ENCODE measurements at places on chromosomes 7 and 10.
A peak's percentile ranks its signal among the peaks of the same experiment; 100 is the strongest.

DNA sequence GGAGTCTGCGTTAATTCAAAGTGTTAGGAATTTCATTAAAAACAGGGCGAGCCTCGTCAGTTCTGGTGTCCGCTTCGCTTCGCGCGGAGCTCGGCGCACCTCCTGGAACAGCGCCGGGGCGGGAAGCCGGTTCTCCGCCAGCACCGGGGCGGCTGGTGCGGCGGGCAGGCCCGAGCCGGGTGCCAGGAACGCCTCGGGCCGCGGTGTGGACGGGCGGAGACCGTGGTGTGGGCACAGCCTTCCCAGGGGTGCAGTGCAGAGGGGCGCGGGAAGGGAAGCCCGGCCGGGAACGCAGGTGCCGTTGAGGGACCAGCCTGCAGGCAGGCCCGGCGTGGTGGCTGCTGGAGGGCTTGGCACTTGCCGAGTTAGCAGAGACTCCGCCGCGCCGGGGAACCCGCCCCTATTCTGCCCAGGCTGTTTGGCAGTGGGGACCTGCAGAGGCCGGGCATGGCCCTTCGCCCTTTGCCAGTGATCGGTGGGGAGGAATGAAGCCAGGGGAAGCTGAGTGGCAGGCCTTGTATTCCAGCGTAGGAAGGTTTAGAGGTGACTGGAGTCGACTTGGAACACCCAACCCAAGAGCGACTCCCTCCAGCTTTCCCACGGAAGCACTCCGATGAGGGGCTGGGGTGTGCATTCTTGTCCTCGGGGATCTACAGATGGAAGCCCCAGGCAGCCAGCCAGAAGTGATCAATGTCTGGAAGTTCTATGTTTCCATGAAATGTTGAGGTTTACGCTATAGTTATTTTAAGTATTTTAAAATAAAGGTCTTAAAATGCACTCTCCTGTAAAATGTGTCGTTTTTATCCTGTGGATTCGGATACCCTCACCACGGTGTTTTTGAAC, 945 bp upstream of the RHEB start:
- DNase-seq = no peak

GRCh38 chr7:104040666-104041065, 51.2 kb upstream of the RELN start:
- DNase-seq = no peak

DNA sequence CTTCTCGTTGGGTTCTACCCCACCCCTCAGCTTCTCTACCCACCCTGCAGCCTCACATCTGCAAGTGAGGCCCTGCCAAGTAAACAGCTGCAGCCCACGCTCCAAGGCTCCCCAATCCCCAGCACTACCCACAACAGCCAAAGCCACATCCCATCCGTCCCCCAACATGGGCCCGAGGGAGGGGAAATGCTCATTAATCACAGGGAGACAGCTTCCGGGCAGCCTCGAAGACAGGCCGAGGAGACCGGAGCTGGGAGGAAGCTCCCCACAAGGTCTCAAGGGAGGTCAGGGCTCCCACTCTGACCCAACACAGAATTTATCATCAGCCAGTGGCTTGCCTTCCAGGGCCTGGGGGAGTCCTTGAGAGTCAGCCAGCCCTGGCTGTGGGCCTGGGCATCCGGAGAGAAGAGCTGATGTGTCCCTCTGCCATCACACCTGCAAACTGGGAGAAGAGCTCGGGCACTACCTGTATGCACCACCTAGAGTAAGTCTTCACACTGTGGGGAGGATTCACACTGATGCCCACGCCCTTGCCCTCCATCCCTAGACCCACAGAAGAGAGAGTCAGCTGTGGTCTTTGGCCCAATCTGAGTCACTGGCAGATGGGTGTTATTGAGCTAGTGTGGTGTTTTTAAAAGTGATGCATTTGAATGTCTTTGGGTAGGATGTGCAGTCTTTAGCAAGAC, 115.5 kb upstream of the ZMIZ1 start:
- DNase-seq = no peak

DNA sequence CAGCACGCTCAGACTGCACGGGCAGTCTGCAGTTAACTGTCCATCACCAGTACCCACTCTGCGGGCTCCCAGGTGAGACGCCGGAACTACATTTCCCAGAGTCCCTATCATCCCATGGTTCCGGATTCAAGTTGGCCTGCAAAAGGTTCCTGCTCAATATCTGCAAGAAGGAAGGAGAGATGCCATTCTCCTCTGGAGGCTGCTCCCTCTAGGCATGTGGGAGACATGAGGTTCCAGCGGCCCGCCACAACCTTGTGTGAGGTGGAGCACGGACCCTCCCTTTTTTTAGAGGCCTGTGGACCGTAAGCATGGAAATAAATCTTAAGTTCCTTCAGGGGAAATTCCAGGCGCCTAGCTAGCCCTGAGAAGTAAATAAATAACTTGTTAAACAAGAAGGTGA, 29.7 kb downstream of the NUP42 start:
- no peak for DNase-seq

DNA sequence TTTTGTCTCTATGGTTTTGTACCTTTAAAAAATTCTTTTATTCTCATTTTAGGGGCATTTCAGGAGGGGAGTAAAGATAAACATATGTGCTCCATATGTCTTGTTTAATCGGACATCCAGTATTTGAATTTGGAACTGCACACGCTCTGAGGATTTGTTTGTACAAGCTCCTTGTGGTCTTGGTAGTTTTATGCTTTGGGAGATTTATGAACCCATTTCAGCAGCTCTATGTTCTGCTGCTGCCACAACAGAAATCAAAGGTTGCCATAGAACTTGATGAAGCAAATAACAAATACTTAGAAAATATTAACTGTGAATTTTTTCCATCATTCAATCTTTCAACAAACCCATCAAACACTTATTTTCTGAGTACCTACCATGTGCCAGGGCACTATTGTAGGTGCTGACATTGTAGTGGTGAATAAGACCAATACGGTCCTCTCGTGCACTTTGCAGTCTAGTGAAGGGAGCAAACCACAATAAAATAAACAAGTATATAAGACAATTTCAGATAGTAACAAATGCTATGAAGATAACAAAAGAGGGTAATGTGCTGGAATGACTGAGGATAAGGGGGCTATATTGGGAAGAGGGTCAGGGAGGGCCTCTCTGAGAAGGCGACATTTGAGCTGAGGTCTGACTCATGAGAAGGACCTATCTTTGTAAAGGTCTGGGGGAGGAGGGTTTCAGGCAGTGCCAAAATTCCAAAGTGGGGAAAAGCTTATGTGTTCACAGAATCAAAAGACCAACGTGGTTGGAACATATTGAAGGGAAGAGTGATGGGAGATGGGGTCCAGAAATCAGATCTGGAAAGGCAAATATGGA, 30.4 kb downstream of the MYPN start:
- peak; percentile 51 for DNase-seq

GRCh38 chr7:130793855-130794618, 60.0 kb upstream of the KLF14 start:
- DNase-seq = peak; percentile 22

DNA sequence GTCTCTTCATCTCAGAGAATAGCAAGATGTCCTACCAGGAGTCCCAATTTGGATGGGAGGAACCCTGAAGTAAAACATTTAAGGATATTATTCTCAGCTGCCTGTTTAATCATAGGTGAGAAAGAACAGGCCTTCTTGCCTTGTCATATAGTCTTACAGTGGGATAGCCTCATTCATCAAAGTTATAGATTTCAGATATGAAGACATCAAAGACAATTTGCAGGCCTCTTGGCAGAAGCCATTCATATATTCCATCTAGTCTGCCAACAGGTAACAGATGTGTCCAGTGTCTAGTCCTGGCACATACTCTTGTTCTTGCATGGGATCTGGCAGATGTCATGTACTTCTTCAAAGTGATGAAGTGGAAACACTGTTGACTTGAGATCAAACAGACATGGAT, 601.3 kb upstream of the GHITM start:
- no peak for DNase-seq

DNA sequence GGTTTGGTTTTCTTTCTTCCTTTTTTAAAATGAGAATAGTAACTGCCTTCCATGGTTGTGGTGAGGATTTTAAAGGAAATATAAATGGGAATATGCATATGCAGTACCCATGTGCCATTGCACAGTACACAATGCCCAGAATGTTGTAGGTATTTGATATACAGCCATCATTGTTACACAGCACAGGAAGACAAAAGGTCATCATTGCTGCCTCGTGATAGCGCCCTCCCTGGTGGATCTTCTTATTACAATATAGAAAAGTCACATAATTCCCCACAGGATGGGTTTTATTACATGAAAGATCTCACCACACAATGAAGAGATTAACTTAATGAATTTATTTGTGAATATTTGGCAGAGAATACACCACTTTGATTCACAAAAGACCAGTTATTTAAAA, 76.5 kb downstream of the PPP1R17 start:
- DNase-seq = no peak

GRCh38 chr7:5638994-5639393, 142.5 kb downstream of the RNF216 start:
- DNase-seq = peak; percentile 50

- DNase-seq = no peak
Measured at GRCh38 chr7:119271147-119271779, 1001.7 kb upstream of the KCND2 start.

DNA sequence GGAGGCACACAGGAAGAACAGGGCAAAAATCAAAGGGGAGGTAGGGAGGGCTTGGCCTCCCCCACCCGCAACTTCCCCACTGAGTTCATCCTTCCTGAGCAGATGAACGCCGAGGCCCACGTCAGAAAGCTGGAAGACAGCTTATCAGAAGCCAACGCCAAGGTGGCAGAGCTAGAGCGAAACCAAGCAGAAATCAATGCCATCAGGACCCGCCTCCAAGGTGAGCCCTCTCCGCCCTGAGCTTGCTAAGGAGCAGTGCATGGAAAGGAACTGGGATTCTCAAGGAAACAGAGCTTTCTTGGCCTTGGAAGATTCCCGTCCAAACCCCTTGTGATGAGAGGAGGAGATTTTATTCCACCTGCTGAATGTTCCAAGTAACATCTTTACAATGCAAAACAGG, 16.5 kb downstream of the MYH16 start:
- no peak for DNase-seq

DNA sequence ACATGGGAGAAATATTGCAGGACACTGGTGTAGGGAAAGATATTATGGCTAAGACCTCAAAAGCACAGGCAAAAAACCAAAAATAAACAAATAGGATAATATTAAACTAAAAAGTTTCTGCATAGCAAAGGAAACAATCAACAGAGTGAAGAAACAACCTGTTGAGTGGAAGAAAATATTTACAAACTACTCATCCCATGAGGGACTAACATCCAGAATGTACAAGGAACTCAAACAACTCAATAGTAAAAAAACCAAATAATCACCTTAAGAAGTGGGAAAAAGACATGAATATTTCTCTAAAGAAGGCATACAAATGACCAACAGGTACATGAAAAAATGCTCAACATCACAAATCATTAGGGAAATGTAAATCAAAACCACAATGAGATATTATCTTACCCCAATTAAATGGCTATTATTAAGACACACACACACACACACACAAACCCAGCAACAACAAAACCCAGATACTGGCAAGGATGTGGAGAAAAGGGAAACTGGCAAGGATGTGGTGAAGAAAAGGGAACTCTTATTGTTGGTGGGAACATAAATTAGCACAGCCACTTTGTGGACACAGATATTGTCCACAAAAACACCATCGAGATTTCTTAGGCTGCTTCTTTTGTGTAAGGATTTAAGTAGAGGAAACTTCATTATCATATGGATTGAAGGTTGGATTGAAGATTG, 9.8 kb upstream of the RAB18 start:
- DNase-seq = no peak

- no peak for DNase-seq
Measured at GRCh38 chr7:36790311-36790787, 66.1 kb upstream of the AOAH start.

GRCh38 chr7:88075216-88075615, 141.2 kb downstream of the ADAM22 start:
- no peak for DNase-seq

Data from IMR-90 (cell line).